B cell (primary cell): ENCODE measurements at places on chromosomes 6 and 20. TPM values are rescaled to one million over a fixed set of nuclear protein-coding genes. Genes with fewer than 3 reads are reported as not detected.

Gene SPEF1
- polyA plus RNA-seq = not detected in 2 replicates

Gene RAB44
- polyA plus RNA-seq = 0.16 and 0.25 TPM in 2 replicates

GRCh38 chr6:9128970-9129369, 693.6 kb upstream of the SLC35B3 start:
- DNase-seq = no peak
- no peaks in the 10 kb centered on the region for H3K4me1 ChIP-seq
- no peak overlapping the region for H3K4me3 ChIP-seq

- no peaks in the 10 kb centered on the region for H3K36me3 ChIP-seq
- H3K27ac ChIP-seq = no peak overlapping the region
- no peaks in the 10 kb centered on the region for H3K27me3 ChIP-seq
- H3K4me1 ChIP-seq = no peaks in the 10 kb centered on the region
- H3K4me3 ChIP-seq = no peak overlapping the region
Measured at GRCh38 chr6:165183496-165184140, 125.8 kb downstream of the C6orf118 start.

GRCh38 chr6:2007165-2007564, 238.2 kb downstream of the GMDS start:
- DNase-seq = no peak
- H3K36me3 ChIP-seq = no peaks in the 10 kb centered on the region
- H3K27ac ChIP-seq = no peak overlapping the region
- H3K27me3 ChIP-seq = no peaks in the 10 kb centered on the region

- no peak overlapping the region for H3K4me3 ChIP-seq
- H3K27me3 ChIP-seq = no peaks in the 10 kb centered on the region
- no peak for DNase-seq
- H3K4me1 ChIP-seq = no peaks in the 10 kb centered on the region
- no peak overlapping the region for H3K27ac ChIP-seq
Measured at GRCh38 chr6:81145506-81145905, 607.0 kb downstream of the TENT5A start.

GRCh38 chr6:52595000-52595795, 18.3 kb upstream of the TRAM2 start:
- no peak for DNase-seq
- no peak overlapping the region for H3K27ac ChIP-seq
- H3K4me3 ChIP-seq = no peak overlapping the region
- H3K36me3 ChIP-seq = no peaks in the 10 kb centered on the region

Gene XKR7
- polyA plus RNA-seq = 0.09 and 0.12 TPM in 2 replicates

- H3K27ac ChIP-seq = no peak overlapping the region
- DNase-seq = no peak
- no peaks in the 10 kb centered on the region for H3K36me3 ChIP-seq
- no peaks in the 10 kb centered on the region for H3K27me3 ChIP-seq
- H3K4me1 ChIP-seq = no peaks in the 10 kb centered on the region
Measured at GRCh38 chr6:73004861-73005260, 220.4 kb downstream of the KHDC1L start.

DNA sequence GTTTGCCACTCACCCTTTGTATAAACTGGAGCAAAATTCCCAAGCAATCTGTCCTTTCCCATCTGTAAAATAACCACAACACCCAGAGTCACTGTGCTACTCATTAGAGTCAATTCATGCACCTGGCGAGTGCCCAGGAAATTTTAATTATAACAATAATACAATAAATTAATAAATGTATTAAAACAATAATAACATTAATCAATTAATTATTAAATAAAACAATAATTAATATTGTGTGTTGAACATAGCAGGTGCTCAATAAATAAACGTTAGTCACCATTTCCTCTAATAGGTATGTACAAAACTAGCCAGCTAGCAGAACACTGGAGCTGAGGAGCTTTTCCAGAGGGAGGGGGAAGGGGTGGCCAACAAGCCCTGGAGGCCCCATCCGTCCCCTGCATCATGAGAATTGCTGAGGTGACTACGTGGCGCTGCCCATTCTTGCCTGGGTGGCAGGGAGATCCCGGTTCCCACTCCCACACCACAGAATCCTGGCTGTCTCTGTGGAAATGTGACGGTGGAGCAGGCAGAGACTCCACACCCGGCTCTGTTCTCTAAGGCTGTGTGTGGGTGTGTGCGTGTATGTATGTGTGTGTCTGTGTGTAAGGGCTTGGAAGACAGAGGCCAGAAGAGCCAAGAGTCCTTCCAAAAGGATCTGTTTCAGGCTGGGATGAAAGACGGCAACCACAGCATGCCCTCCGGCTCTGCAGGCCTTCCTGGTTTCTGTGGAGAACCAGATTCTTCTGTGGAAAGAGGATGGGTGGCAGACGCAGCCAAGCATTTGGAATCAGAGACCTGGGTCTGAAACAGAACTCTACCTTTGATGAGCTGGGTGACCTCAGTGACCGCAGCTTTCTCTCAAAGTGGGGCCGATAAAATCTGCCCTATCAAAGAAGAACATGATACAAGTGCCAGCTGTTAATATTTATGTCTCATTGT, 18.8 kb upstream of the EZR start:
- DNase-seq = no peak
- peaks cover 32% of the 10 kb centered on the region for H3K4me1 ChIP-seq
- no peaks in the 10 kb centered on the region for H3K27me3 ChIP-seq
- no peak overlapping the region for H3K4me3 ChIP-seq
- no peaks in the 10 kb centered on the region for H3K36me3 ChIP-seq
- H3K27ac ChIP-seq = no peak overlapping the region

Gene CTAGE9
- not detected in 2 replicates for polyA plus RNA-seq

DNA sequence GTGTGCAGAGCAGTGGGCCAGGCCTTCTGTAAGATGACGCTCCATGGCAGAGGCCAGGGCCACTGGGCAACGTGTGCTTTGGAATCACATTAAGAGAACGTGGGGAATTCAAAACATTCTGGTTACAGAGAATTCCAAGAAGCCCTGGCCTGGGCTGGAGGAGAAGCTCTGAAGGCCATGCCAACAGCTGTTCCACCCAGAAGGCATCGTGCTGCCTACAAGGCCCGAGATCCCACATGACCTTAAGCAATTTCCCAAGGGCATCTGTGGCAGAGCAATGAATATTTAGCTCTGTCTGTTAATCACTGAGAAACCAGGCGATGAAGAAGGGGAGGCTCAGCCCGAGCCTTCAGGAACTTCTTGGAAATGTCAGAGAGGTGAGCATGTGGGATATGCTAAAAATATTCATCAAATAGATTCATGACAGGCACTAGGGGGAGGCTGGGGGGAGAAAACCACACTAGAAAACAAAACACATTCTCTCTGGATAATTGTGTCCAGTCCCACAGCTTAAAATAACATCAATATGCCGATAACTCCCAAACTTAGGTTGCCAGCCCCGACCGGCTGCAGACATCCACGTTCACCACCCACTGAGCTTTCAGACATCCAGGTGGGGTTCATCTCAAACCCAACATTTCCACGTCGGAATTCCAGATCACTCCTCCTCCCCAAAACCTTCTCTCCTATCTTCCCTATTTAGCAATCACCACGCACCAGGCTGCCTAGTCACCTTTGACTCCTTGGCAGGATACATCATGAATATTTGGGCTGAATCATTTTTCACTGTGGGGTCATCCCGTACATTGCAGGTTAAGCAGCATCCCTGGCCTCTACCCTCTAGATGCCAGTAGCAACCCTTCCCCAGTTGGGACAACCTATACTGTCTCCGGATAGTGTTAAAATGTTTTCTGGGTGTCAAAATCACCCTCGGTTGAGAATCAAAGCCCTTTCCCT, 6.6 kb downstream of the SULF2 start:
- H3K4me1 ChIP-seq = no peaks in the 10 kb centered on the region
- no peaks in the 10 kb centered on the region for H3K27me3 ChIP-seq
- peaks cover 1% of the 10 kb centered on the region for H3K36me3 ChIP-seq
- H3K4me3 ChIP-seq = no peak overlapping the region
- no peak overlapping the region for H3K27ac ChIP-seq

- H3K4me3 ChIP-seq = no peak overlapping the region
- H3K27me3 ChIP-seq = no peaks in the 10 kb centered on the region
- no peaks in the 10 kb centered on the region for H3K36me3 ChIP-seq
- no peak for DNase-seq
- H3K4me1 ChIP-seq = no peaks in the 10 kb centered on the region
- H3K27ac ChIP-seq = no peak overlapping the region
Measured at GRCh38 chr20:25533920-25534700, 51.2 kb downstream of the NINL start.
